Stimulated activated CD4-positive, alpha-beta T cell treated with anti-CD3 and anti-CD28 coated beads, Interleukin-15, amount 100 ng/mL, for 48 hours (primary cell): ENCODE measurements at places on chromosomes 2 and 18.

DNA sequence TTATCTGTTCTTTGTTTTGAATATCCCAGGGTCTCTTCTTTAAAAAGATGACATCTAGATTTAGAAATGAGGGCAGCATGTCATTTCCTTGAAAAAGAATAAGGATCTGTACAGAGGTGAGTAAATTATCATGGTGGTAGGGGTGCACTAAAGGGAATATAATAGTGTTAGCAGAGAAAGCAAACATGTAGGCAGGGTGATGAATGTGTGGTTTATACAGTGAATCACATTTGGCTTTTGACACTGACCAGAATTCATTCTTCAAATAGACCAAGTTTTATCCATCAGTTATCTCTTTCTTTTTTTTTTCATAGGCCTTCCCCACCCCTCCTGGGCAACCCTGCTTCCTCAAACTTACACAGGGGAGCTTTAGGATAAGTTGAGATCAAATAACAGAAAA, 184.5 kb upstream of the LRP1B start:
- DNase-seq = no peak

GRCh38 chr2:148658807-148659722, 14.5 kb downstream of the EPC2 start:
- no peak for DNase-seq

DNA sequence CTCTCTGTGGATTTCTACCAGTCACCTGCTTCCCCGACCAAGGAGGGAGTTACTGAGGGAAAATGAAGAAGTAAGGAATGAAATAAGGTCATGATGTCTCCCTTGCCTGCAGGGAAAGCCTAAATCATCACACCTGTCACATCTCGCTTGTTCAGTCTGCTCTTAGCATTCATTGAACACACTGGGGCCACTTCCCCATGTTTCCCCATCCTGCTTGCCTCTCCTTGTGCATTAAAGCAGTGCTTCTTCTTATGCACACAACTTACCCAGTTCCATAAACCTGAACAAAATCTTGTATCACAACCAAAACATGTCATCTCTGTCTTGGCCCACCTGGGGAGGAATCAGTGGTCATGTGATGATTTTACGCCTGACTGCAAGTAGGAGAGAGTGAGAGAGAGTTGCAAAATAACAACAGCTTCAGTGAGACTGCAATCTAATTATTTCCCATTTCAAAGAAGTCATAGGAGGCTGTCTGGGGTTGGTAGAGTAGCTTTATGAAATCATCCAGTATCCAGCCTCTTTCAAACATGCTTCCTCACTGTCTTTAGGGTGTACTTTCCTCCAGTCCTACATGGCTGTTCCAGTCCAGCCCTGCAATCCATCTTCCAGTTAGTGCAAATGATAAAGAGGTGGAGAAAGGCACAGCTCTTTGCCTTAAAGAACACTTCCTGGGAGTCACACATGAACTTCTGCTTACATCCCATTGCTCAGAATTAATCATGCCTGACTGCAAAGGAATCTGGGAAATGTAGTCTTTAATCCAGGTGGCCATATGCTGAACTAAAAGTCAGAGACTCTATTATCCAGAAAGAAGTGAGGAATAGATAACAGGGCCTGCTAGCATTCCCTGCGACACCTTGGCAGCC, 220.1 kb downstream of the HAUS1 start:
- no peak for DNase-seq

DNA sequence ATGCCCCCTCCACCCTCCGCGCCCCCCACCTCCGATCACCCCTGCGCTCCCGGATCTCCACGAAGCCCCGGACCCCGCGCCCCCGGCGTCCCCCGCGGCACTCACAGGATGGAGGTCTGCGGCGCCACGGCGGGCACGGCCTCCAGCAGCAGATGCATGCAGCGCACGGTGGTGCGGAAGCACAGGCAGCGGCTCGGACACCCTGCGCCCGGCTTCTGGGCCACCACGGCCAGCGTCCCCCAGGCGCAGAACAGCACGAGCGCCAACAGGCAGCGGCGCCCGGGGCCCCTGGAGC, 217 bp downstream of the PXDN start:
- DNase-seq = no peak

- no peak for DNase-seq
Observed at GRCh38 chr2:193867454-193867853, 1672.7 kb upstream of the TMEFF2 start.

DNA sequence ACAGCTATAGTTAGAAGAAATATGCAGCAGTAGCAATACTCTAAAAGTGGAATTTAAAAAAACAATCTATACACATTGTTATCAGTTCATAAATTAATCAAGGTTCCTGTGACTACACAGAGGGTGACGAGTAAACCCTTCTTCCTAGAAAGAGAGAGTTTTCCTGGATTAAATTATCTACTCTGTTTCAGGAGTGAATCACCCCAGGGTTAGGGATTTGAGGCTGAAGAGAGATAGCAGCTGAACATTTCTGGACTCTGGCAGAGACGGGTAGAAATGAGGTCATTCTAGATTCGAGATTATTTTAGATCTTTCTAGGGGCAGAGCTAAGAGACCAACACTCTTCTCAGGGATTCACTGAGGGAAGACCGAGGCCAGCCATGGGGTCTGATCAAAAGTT, 38.8 kb upstream of the PMAIP1 start:
- DNase-seq = no peak

DNA sequence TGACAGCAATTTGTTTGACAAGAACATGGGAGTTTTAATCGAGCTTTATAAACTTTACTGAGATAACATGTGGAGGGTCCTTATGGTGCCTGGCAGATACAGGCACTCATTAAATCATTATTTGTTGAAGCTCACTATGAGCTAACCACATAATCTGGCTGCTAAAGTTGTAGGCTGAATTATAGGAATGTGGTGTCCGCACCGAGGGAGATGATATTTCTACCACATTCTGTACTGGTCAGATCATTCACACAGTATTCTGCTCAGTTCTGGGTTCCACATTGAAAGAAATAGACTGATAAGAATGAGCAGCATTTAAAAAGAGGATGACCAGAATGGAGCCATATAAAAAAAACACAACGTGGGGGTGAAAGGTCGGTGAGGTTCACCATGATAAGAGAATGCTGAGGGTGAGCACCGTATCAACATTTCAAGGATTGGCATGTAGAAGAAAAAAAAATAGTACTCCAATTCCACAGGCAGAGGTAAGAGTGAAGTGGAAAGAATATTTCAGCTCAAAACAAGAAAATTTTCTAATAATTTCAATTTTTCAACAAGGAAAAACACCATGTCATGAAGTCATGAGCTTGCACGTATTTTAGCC, 54.4 kb downstream of the TMEFF2 start:
- DNase-seq = no peak

DNA sequence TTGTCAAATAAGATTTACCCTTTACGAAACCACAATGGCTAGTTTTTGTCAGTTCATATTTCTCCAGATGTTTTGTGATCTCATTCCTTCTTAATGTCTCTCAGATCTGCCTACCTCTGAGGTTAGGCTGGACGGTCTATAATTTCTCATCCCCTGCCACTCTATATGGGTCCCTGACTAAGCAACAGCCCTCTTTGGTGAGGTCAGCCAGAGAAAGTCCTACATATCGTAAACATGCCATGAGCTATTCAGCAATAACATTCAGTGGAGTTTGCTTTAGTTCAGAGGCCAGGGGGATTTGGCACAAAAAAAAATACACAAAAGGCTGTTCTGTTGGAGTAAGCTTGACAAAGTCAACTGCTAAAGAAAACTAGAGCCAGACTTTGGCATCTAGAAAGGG, 192.1 kb upstream of the NCKAP5 start:
- no peak for DNase-seq

- DNase-seq = no peak
Observed at GRCh38 chr18:48572402-48573126, 33.7 kb downstream of the CTIF start.

- no peak for DNase-seq
Observed at GRCh38 chr2:37874470-37874869, 50.6 kb upstream of the RMDN2 start.

GRCh38 chr2:19865151-19865550, 36.6 kb downstream of the TTC32 start:
- no peak for DNase-seq
